ENCODE measurements at places on chromosomes 1 and 21.
A peak's percentile ranks its signal among the peaks of the same experiment; 100 is the strongest.

GRCh38 chr1:169867012-169867675 lies 26.6 kb downstream of the SCYL3 start:
- no peak for DNase-seq

DNA sequence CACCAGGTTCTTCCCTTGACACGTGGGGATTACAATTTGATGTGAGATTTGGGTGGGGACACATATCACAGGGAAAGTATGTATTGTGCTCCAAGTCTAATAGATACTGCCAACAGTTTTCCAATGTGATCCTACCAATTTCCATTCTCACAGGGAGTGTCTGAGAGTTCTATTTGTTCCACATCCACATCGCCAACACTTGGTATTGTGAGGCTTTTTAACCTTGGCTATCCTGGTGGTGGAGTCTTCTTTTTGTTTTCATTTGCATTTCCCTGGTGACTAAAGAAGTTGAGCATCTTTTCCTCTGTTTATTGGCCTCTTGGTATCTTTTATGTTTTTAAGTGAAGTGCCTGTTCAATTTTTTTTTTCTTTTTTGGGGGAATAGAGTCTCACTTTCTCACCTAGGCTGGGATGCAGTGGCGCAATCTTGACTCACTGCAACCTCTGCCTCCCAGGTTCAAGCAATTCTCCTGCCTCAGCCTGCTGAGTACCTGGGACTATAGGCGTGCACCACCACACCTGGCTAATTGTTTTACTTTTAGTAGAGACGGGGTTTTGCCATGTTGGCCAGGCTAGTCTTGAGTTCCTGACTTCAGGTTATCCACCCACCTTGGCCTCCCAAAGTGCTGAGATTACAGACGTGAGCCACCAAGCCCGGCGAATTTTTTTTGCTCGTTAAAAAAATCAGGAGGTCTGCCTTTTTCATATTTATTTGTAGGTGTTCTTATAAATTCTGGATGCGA lies 15.9 kb upstream of the PADI1 start:
- DNase-seq: no peak

GRCh38 chr1:186275822-186276221 lies 99.2 kb downstream of the TPR start:
- no peak for DNase-seq

DNA sequence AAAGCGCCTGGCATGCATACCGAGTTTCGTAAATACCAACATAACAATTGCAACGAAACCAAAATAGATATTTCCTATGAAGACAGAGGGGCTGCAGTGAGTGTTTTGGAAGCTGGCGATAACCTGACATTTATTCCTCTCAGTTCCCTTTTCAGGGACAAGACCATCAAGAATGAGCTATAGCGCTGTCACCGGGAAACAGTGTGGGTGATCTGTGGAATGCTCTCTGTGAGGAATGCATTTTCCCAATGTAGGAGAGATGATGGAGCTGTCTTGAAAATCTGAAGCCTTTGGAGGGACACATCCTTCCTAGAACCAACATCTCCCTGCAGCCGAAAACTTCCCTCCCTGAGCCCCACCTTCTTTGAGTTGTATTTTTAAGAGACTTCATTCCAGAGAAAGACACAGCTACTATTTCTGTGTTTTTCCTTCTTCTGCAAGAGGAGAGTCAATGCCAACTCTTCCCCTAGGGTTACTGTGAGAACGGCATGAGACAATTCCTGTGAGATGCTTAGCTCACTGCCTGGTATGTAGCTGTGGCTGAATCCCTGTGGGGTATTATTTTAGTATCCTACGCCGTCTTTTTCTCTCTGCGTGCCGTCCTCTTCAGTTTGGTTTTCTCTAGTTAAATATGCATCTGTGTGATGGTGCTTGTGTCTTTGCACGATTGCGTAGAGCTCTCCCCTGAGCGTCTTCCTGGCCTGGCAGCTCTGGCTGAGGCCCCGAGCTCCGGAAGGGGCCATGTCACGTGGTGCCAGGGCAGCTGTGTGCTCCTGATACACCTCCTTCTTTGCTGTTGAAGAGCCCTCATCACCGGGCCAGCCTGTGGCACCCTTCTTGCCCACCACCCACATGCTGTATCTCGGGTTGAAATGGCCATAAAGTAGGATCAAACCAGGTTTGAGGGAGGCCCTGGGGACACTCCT lies 45.2 kb downstream of the AJAP1 start:
- no peak for DNase-seq

GRCh38 chr1:218330043-218330623 lies 15.0 kb upstream of the TGFB2 start:
- no peak for DNase-seq

GRCh38 chr1:177526201-177526600 lies 355.4 kb downstream of the BRINP2 start:
- DNase-seq: no peak

DNA sequence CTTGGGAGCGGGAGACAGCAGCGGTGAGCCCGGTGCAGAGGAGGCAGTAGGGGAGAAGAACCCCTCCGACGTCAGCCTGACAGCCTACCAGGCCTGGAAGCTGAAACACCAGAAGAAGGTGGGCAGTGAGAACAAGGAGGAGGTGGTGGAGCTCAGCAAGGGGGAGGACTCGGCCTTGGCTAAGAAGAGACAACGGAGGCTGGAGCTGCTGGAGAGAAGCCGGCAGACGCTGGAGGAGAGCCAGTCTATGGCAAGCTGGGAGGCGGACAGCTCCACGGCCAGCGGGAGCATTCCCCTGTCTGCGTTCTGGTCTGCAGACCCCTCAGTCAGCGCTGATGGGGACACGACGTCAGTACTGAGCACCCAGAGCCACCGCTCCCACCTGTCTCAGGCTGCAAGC lies 32.9 kb downstream of the STYXL2 start:
- no peak for DNase-seq

DNA sequence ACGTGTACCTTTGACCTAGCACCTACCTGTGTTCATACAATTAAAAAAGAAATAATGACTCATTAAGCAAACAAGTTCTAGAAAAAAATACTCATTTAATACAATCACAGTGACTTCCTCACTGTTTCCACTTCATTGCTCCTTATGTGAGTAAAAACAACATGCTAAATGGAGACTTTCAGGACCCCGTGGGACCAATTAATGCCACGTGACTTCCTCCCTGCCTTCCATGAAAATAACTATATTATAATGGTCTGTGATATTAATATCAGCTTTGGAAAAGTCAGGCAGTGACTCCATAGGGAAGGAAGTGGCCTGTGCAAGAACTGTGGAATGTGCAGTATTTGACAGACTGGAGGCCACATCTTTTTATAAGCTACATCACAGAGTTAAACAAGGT lies 337.8 kb downstream of the HLX start:
- DNase-seq: no peak

- DNase-seq: no peak
Observed at GRCh38 chr21:44626262-44626661, 631 bp upstream of the KRTAP10-9 start.

DNA sequence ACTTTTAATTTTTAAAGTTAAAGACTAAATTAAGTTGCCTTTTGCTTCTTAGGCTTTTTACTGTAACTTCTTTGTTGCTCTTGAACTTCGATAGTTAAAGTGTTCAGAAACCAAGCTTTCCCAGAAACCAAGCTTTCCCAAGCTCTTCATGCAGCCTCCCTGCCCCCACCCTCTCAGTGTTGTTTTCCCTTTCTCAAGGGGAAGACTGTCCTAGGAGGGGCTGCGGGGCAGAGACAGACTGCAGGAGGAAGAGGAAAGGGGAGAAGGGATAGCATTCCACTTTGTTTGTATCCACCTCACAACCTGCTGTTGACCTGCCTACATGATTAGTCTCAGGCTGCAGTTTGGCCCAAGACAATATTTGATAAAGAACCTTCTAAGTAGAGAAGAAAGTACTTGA lies 39.0 kb upstream of the DIPK1A start:
- no peak for DNase-seq

- no peak for DNase-seq
Observed at GRCh38 chr1:37009521-37009920, 24.8 kb downstream of the GRIK3 start.

DNA sequence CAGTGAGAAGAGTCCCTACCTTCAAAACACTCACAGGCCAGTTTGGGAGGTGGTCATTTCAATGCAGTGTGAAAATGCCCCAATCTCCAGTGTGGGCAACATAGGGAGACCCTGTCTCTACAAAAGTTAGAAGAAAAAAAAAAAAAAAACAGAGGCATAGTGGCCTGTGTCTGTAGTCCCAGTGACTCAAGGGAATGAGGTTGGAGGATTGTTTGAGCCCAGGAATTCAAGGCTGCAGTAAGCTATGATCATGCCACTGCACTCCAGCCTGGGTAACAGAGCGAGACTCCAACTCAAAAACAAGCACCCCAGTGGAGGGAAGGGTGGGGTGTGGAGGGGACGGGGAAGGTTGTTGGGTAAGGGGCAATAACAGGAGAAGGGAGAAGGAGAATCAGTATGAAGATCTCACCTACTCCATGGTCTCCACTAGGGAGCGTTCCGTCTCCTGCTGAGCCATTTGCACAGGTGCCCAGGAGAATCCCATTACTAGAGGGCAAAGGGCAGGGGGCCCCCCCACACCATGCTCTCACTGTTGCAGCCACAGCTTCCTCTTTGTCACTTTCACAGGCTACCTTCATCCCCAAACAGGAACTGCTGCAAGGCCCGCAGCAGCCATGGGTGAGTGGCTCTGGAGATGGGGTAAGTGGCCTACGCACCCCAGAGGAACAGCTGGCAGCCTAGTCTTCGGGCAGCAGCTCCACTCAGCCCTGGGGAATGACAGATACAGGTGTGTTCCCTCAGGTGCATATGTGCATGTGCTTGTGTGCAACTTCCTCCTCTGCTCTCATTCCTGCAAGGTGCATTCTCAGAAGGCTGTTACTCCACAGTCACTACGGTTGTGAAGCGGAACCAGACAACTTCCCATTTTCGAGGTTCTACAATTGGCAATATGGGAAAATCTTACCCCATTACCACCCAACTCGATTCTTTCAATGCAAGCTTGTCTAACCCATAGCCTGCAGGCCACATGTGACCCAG lies 87.9 kb upstream of the LYST start:
- no peak for DNase-seq

GRCh38 chr1:90434460-90434859 lies 282.6 kb downstream of the BARHL2 start:
- DNase-seq: no peak

DNA sequence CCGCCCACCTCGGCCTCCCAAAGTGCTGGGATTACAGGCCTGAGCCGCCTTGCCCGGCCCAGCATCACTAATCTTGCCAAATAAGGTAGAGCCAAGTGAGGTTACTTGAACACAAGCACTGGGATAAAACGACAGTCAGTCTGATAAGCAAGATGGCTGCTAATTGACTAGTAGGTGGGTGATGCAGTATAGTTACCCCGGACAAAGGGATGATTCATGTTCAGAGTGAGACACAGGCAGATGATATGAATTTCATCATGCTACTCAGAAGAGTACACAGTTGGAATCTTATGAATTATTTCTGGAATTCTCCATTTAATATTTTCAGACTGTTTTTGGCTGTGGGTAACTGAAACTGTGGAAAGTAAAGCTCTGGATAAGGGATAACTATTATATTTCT lies 178.4 kb downstream of the USP25 start:
- DNase-seq: no peak

DNA sequence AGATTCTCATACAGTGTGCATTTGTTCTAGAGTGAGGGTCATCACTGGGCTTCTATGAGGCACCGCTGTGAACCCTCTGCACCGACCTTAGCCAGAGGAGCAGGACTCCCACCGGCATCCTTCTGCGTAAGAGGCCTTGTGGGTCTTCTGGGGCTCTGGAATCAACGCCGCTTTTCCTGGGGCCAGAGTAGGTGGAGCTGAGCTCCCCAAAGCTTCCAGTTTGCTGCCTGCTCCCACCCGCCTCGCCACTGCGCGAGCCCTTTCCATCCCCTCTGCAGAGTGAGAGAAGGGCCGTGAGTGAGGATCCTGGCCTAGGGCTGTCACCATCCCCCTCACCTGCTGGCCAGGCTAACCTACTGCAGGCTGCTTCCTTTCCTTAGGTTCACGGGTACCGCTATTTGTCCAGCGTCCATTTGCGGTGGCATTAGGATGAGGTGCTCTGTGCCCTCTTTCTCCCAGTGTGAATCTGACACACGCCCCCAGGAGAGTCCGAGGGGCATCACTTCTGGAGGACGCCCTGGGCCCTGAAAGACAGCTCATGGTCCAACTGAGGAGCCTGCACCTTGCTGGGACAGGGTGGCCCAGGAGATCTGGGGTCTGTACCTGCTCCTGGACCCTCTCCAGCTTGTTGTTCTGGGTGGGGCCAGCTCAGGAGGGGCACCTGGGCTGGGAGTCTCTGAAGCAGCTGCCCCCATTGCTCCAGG lies 36.2 kb downstream of the UMODL1 start:
- DNase-seq: no peak

GRCh38 chr1:234751678-234752077 lies 141.7 kb upstream of the IRF2BP2 start:
- no peak for DNase-seq

DNA sequence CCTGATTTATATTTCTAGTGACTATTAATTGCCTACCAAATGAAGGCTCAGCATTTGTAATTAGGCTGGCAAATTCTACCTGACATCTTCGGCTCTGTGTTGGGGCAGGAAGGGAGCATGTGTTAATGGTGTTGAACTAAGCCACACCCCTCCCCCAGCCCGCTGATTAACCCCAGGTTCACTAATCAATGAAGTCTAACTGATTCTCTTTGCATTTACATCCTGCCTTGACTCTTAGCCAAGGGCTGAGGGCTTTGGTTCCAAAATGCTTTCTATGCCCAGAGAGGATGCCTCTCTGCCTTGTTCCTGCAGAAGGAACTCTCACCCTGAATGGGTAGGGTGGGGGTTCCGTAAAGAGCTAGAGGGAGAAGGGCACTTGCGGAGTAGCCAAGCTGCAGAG lies 393.1 kb downstream of the CAMTA1 start:
- no peak for DNase-seq

DNA sequence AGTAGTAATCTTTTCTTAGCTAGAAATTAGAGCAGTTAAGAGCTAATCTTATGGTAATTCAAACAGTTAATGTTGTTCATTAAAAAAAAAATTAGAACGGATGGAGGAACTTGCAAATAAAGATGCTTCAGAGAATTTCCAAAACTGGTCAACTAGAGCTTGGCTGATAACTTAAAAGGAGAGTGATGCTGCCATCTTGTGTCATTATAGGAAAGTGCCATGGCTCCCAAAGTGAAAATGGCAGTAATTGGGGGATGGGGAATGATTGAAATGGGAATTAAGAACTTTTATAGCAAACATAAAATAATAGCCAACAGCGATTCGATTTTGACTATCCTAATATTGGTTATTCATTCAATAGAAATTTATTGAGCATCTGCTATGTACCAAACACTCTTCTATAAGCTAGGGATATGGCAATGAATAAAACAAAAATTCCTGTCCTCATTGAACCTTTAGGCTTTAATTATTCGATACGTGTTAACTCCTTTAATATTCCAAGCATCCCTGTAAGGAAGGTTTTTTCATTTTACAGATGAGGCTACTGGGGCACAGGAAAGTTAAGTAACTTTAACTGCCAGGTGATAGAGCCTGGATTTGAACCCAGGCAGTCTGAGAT lies 5.7 kb upstream of the PLPP3 start:
- DNase-seq: peak; percentile 49

Measured in AG04450 (cell line).